ENCODE measurements at places on chromosomes 6 and 20.

DNA sequence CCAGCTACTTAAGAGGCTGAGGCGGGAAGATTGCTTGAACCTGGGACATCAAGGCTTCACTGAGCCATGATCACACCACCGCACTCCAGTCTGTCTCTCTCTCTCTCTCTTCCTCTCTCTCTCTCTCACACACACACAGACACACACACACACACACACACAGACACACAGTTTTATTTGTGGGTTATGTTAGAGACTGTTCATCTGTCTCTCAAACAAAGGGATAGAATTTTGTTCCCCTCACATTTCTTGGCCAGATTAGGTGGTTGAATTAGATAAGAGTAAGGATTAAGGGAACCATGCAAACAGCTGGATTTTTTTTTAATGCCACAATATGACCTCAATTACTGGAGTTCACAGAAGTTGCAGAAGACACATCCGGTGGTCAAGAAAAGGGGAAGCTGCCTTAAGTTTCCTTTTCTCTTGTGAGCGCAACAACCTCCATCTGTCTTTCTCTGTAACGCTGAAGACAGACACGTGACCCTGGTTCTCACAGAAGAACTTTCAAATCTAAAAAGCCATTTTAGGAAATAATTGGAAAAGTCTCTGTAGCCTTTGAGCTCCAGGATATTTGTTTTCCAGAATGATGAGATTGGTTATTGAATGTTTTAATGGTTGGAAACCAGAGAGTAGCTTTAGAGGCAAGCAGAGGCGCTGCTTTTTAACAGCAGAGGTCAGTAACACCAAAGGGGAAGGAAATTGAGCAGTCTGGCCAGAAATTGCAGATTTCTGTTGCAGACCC lies 32.9 kb upstream of the LGSN start:
- DNase-seq, result no peak

DNA sequence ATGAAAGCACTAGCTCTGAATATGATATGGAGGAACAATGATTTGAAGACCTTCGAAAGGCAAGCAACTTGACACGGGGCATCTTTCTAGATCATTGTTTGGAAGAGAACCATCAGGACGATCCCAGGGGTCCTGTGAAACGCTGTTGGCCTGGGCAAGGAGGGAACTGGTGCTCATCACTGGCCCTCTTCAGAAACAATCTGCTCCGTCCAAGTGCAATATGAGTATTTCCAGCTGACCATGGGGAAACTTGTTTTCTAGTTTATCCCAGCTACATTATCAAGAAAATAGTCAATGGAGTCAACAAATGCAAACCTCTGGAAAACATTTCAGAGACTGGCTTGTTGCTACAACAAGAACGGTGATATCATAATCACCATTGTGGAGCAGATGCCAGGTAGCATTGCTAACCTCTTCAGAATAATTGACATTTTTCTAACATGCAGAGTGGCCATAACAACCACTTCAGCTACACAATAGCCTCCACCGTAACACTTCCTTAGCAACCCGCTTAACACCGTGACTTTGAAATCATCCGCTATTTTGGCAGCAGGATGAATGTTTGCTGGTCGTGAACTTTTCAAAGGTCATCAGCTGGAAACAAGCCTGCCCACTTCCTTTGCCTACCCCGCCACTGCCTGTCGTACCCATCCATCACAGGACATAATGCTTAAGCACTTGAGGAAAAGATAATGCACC lies 112.0 kb upstream of the PDE10A start:
- DNase-seq, result no peak

GRCh38 chr20:2051946-2052345 lies 49.7 kb upstream of the STK35 start:
- DNase-seq, result no peak

DNA sequence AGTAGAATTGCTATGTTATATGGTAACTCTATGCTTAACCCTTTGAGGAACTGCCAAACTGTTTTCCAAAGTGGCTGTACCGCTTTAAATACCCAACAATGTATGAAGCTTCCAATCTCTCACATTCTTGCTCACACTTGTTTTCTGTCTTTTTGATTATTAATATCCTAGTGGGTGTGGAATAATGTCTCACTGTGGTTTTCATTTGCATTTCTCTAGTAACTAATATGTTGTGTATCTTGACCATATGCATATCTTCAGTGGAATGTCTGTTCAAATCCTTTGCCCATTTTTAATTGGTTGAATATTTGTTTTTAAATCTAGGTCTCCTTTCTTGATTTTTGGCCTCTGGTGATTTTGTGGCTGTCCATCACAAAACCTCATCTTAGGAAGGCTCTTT lies 177.8 kb upstream of the PLCB4 start:
- DNase-seq, result no peak

DNA sequence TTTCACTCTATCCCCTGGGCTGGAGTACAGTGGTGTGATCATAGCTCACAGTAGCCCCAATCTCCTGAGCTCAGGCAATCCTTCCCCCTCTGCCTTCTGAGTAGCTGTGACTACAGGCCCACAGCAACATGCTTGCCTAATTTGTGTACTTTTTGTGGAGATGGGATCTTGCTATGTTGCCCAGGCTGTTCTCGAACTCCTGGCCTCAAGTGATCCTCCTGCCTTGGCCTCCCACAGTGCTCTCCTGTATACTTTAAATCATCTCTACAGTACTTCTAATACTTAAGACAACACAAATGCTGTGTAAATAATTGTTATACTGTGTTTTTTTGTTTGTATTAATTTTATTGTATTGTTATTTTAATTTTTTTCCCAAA lies 39.7 kb upstream of the FAM50B start:
- DNase-seq, result no peak

- no peak for DNase-seq
Observed at GRCh38 chr6:151107897-151108427, 131.8 kb upstream of the AKAP12 start.

DNA sequence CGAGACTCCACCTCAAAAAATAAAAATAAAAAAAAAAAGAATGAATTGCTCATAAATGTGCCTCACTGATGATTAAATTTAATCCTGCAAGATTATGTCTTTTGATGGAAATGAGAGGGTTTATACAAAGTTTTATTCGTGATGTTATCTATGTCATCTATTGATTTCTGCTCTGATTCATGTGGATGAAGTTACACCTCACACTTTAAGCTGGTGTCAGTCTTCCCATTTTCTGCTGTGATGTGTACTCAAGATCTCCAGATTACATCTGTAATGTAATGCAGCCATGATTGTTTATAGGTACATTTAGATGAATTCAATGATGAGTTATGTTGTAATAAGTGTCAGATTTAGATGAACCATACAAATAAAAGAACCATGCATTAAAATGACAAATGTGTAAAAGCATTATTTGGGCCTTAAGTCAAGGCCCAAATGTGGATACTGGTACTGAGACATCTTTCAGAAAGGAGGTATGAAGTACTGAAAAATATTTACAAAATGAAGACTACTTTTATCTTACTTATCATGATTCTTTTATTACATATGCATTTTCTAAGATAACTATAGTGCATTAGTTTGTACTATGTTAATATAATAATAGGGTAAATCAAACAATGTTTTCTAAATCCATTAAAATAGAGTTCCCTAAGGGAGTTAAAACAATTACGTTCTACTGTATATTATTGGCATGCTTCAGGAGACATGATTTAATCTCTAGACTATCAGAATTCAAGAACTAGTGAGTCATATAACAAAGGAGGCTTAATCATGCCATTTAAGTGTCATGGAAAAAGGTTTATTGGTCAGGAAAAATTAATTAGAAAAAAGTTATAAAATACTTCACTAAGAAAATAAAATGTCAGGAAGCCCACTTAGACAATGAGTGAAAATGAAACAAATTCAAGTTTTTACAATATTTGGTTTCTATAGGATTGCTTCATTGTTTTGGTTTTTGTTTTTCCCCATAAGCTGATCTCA lies 34.5 kb downstream of the HCRTR2 start:
- no peak for DNase-seq

GRCh38 chr6:142926177-142926493 lies 18.8 kb downstream of the HIVEP2 start:
- DNase-seq, result no peak

GRCh38 chr6:11805259-11806053 lies 26.9 kb upstream of the ADTRP start:
- DNase-seq, result no peak

DNA sequence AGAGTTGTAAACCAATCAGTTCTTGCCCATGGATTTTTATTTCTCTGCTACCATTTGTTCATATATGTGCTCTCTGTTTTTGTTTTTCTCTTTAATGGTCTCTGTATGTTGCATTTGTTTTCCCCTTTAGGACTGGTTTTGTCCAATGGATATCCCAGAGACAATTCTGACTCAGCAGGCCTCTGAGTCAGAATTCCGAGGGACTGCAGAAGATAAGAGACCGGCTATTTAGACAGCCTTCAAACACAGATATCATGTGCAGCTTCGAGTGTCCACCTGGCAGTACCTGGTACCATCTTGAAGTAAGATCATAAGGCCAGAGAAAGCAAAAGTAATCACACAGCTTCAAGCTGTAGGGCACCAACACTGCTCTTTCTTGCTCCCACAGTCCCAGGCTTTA lies 125.5 kb downstream of the ELOVL4 start:
- no peak for DNase-seq

DNA sequence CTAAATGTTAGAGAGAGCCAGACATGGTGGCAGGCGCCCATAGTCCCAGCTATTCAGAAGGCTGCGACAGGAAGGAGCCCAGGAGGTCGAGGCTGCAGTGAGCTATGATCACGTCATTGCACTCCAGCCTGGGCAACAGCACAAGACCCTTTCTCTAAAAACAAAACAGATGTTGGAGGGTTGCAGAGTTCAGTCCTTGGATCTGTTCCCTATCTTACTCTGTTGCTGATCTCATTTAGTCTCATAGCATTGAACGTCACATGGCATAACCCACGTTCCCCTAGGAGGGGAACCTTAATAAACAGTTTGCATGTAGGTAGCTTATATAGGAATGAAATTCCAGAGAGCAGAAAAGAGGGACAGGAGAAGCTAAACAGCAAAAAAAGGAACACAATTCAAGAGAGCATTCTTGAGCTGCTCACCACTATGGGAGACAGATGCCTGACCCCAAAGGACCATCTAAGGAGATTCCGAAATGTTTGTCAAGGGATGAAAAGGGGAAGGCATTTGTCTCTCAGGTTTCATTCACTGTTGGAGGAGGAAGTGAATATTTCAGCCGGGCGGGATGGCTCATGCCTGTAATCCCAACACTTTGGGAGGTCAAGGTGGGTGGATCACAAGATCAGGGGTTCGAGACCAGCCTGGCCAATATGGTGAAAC lies 54.6 kb upstream of the PIM1 start:
- no peak for DNase-seq

Measured in CD4-positive, alpha-beta T cell treated with Interleukin-6 at 100 ng/mL for 8 hours (primary cell).